ENCODE measurements at places on chromosomes 4 and X.

DNA sequence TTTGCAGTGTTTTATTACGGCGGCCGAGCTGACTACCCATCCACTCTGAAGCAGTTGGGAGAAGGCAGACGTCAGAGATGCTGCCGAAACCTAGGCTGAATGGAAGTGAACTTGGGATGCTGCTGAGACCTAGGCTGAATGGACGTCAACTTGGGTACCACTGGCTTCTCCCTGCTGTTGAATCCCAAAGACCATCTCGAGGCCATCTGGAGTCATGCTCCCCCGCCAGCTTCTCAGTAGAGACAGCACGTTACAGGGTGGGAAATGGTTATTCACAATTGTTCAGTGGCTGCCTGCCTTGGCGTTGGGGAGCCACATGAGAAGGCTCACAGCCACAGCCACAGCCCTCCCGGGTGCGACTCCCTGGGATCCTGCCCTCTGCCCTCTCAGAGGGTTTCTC is 40.9 kb downstream of the P2RY8 start:
- DNase-seq: no peak

- no peak for DNase-seq
Measured at GRCh38 chr4:48270951-48271473, 1.4 kb upstream of the TEC start.

DNA sequence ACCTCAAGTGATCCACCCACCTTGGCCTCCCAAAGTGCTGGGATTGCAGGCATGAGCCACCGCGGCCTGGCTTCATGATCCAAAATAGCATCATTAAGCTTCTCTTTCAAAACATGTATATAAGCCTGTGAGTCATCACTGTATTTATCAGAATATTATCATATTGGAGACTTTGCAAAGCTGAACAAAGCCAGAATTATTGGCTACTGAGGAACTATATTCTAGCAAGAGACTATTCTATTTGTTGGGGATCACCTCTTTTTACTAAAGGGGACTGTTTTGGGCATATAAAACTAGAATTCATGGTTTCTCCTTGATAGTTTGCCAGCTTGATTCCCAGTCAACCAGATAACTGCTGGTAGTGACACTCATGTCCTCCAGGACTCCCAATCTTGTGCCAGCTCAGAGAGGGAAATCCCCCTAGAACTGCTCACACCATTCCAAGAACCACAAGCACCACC is 40.1 kb downstream of the TET2 start:
- DNase-seq: no peak

GRCh38 chr4:65999518-65999871 is 329.2 kb upstream of the EPHA5 start:
- no peak for DNase-seq

DNA sequence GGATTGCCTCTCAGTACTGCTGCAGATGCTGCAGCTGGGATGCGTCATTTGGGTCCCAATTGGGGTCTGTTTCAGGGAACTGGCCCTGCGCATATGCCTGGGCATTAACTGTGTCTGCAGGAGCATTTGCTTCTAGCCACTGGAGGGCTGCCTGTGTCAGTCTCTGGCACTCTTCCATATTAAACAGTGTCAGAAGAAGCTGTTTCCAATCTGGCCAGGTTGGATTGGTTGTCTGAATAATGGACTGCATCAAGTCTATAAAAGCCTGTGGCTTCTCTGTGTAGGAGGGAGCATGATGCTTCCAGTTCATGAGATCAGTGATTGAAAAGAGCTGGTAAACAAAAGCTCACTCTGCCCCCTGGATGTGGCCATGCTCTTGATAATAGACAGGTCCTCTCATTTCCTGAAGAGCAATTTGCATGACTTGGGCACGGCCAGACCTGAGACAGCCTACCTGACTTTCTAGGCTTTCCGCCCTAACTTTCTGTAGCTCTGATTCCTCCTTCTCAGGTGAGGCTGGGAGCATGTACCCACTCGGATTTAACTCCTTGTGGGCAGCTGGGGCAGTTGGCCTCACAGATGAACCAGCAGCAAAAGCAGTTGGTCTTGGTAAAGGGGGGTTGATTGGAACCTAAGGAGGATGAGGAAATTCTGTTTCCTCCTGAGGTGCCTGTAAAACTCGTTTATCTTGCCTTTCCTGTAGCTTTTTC is 29.2 kb downstream of the SULT1E1 start:
- no peak for DNase-seq

DNA sequence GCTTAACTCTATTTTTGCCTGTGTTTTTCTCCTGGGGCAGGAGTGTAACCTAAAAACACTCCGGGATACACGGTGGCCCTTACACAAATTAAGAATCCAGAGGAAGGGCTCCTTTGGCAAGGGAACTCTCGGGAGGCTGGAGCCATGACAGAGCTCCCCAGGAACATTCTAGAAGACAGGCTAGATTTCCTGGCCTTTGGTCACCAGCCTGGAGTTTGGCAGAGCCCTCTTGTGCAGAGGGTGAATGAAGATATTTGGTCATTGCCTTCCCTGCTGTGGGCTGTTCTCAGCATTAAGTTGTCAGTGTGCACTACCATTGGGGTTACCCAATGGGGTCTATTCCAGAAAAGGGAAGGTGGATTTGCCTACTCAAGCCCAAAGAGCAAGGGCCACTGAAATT is 53.8 kb upstream of the LNX1 start:
- no peak for DNase-seq

DNA sequence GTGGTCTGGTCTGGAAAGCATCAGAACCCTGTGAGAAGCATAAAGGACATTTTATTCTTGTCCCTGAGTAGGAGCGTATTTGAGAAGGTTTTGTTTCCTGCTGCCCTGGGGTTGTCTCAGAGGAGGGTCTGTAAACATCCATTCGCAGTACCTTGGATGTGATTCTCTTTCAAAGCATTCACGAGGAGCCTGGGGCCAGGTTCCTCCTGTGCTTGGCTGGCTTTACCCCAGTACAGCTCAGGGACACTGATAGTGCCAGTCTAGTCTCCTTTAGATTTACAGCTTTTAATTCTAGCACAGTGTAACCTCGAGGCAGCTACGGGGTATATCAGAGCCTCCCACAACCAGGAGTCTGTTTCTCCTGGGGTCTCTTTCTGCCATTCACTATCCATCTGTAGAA is 2.7 kb downstream of the CLRN2 start:
- no peak for DNase-seq

- no peak for DNase-seq
Measured at GRCh38 chrX:19956306-19956705, 34.6 kb downstream of the BCLAF3 start.

- no peak for DNase-seq
Measured at GRCh38 chrX:45261005-45261404, 60.3 kb upstream of the DIPK2B start.

DNA sequence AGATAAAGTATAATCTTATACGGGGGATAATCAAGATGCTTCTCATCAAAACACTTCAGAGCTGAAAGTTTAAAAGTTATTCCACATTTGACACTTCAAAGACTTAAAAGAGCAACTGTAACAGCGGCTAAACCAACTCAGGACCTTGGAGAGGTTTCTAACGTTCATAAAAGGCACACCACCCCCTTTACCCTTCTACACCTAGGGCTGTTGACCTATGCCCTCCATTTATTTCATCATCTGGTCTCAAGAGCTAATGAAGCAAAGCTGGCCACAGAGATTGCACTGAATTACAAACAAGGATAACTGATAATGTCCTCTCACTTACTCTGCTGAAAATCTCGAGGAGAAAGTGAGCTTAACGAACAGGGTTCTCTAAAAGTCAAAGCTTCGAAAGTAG is 1.1 kb upstream of the RPS6KA6 start:
- no peak for DNase-seq

- no peak for DNase-seq
Measured at GRCh38 chr4:134668237-134668636, 466.6 kb upstream of the PABPC4L start.

DNA sequence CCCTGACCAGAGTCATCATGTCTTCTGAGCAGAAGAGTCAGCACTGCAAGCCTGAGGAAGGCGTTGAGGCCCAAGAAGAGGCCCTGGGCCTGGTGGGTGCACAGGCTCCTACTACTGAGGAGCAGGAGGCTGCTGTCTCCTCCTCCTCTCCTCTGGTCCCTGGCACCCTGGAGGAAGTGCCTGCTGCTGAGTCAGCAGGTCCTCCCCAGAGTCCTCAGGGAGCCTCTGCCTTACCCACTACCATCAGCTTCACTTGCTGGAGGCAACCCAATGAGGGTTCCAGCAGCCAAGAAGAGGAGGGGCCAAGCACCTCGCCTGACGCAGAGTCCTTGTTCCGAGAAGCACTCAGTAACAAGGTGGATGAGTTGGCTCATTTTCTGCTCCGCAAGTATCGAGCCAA is 11.0 kb downstream of the MAGEA4 start:
- no peak for DNase-seq

- no peak for DNase-seq
Measured at GRCh38 chr4:74517996-74518395, 73.1 kb downstream of the AREG start.

GRCh38 chrX:8289523-8289922 is 118.5 kb upstream of the VCX2 start:
- no peak for DNase-seq

GRCh38 chr4:525660-526059 is 26.6 kb downstream of the PIGG start:
- DNase-seq: no peak

DNA sequence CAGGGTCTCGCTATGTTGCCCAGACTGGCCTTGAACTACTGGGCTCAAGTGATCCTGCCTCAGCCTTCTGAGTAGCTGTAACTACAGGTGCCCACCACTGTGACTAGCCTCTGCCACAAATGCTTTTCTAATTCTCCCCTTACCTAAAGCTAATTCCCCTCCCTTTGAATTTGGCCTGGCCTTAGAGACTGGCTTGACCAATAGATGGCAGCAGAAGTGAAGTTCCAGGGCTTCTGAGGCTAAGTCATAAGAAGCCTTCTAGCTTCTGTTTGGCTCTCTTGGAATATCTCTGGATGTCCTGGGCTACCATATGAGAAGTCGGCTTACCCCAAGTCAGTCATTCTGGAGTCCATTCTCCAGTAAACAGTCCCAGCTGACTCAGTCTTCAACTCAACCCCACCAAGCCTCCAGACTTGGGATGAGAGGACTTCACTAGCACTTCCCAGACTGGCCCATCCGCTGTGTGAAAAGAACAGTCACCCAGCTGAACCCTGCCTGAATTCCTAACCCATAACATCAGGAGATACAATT is 61.0 kb downstream of the HPRT1 start:
- peak; percentile 12 for DNase-seq

GRCh38 chrX:100647095-100647494 is 3.1 kb downstream of the SRPX2 start:
- DNase-seq: no peak

DNA sequence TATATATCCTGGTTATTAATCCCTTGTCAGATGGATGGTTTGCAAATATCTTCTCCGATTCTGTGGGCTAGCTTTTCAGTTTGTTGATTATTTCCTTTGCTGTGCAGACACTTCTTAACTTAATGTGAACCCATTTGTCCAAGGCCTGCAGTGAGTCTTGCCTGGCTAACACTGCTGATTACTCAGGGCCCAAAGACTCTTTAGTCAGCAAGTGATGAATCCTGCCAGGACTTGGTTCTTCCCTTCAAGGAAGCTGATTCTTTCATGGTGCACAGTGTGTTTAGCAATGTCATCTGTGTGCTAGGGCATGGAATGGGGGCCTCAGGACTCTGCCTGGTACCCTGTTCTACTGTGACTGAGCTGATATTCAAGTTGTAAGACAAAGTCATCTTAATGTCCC is 81.8 kb upstream of the TEX13A start:
- no peak for DNase-seq

DNA sequence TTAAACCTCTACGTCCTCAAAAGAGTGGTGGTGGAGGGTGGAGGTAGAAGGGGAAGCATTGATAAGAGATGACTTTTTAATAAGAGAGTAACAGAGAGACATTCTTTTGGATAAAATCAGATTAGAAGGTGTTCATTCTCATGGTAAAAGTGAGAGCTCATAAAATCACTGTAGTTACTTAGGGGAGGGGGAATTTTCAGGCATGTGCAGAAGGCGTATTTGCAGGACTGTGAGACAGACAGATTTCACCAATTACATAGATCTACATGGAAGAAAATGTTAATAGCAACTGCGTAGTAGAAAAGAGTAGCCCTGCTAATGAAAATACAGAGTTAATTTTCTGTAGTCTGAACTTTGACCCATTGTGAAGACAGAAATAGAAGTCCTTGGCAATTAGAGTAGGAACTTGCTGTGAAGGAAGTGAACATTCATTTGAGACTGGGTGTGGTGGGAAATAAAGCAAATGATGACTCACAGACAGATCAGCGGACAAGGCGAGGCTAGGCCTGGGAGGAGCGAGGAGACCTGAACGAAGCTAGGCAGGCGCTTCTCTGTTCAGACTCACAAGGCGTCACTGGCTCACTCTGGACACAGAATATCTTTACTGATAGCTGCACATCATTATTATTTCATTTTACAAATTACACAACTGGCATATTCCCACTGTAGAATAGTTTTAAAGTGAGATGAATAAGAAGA is 57.2 kb upstream of the FAM9C start:
- no peak for DNase-seq

- DNase-seq: no peak
Measured at GRCh38 chr4:103591841-103592240, 127.9 kb downstream of the TACR3 start.

- DNase-seq: no peak
Measured at GRCh38 chr4:14458463-14458862, 543.8 kb upstream of the CPEB2 start.

GRCh38 chr4:119873132-119873531 is 193.5 kb downstream of the MAD2L1 start:
- no peak for DNase-seq

GRCh38 chrX:13491061-13491460 is 78.3 kb upstream of the EGFL6 start:
- DNase-seq: no peak

DNA sequence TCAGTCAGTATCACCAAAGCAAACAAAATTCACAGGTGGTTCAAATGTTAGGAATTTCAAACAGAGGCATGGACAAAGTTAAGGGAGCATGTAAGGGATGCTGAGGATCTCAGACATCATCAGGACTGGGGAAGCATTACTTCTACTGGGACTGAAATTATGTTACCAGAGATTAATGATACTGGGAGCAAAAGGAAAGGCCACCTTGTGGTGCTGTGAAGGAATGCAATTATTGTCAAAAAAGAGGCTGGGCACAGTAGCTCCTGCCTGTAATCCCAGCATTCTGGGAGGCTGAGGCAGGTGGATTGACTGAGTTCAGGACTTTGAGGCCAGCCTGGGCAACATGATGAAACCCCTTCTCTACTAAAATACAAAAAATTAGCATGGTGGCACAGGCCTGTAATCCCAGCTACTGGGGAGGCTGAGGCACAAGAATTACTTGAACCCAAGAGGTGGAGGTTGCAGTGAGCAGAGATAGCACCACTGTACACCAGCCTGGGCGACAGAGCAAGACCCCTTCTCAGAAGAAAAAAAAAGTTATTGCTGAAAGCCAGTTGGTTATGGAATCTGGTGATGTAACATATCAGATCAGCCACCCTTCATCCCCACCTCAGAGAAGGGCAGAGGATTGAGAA is 954.3 kb downstream of the PCDH7 start:
- DNase-seq: no peak

GRCh38 chrX:66046612-66047235 is 6.8 kb upstream of the VSIG4 start:
- no peak for DNase-seq

- DNase-seq: peak; percentile 77
Measured at GRCh38 chr4:52982255-52982945, 120.3 kb downstream of the RASL11B start.

All from NCI-H1694 treated with DMSO at 0.1 percent for 48 hours (cell line).